ENCODE measurements at places on chromosomes 12 and 14.
A peak's percentile ranks its signal among the peaks of the same experiment; 100 is the strongest.

DNA sequence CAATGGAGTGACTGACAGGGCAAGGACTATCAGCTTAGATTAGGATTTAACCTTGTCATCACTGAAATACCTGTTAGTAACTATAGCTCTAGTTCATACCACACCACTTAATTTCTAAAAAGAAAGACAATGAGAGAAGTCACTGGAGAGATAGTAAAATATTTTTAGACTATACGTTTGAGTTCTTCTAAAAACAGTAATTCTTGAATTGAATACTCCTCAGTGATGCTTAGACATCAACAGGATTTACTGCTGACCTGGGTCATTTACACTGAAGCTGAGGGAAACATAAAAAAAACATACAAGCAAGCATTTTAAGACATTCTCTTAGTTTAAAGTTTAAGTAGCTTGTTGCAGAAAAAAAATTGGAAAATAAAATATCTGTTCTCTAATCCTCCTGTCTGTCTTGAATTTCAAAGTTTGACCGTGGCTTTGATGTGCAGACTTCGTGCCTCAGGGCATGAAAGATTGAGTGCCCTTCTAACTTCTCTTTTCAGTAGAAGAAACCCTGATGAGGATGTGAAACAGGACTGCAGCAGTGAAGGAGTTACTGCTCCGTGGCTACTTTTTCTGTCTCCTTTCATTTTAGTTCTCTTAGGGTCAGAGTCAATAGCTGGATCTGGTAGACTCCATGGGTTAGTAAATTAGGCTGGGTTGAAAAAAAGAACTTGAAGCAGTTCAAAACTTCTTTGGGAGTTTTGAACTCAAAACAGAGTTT is 172.2 kb downstream of the PTPRO start:
- DNase-seq, result no peak

DNA sequence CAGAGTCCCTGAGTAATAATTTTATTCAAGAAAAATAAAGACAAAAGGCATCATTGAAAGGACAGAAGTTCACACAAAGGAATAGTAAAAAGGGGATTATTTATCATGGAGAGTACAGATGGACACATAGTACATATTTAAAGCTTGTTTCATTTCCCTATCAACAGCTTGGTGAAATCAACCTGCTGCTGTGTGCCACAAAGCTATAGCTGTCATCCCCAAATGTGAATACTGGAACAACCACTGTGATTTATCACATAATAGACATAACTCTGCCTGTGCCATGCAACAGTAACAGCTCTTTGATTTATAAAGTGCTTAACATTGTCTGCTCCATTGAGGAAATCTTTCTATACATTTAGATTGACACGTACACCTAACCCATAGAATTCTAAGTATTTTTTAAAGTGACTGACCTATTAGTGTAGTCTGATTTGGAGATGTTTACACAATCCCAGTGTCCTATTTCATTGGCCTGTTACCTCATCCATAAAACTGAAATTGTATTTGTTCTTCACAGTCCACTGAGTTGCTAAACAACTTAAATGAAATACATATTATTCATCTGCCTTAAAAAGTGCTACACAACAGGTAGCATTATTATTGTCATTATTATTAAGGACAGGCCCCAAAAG is 3.3 kb downstream of the NEMF start:
- no peak for DNase-seq

DNA sequence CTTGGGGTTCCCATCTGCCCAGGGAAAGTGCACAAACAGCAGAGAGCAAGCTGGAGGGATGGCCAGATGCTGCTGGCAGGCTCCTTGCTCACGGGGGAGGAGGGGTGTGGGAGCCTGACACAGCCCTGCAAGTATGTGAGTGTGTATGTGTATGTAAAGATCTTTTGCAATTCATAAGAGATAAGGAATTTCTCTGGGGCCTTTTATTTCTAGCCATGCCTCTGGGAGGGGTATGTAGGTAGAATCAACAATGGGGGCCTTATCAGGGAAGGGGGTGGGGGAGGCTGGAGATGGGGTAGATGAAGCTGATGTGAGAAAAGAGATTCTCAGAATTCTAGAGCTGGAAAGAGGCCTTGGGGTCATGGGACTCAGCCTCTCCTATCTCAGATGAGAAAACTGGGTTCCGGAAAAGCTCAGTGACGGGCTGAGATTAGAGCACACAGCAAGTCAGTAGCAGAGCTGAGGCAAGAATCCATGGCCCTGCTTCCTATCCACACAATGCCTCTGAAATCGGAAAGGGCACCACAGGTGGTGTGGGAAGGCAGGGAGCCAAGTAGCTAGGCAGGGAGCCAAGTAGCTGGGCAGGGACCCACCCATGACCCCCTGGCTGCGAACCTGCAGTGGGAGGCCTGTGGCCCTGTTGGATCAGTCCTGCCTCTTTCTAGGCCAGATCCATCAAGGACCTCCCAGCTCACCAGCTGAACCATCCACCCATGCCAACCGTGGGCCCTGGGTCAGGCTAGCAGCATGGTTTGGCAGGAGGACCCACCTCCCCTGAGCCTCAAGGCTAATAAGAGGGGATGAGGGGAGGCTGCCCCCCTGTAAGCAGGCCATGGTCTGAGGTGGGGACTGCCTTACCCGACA is 54.7 kb downstream of the PLEKHG3 start:
- DNase-seq, result no peak

- no peak for DNase-seq
Measured at GRCh38 chr12:124542021-124542949, 25.1 kb downstream of the NCOR2 start.

- no peak for DNase-seq
Measured at GRCh38 chr12:50087995-50088394, 2.9 kb downstream of the SMARCD1 start.

- no peak for DNase-seq
Measured at GRCh38 chr12:43551971-43552559, at the start of gene ADAMTS20. ADAMTS20 (minus strand) TSS chr12:43552203; CDS start chr12:43551921, 282 bp downstream.

DNA sequence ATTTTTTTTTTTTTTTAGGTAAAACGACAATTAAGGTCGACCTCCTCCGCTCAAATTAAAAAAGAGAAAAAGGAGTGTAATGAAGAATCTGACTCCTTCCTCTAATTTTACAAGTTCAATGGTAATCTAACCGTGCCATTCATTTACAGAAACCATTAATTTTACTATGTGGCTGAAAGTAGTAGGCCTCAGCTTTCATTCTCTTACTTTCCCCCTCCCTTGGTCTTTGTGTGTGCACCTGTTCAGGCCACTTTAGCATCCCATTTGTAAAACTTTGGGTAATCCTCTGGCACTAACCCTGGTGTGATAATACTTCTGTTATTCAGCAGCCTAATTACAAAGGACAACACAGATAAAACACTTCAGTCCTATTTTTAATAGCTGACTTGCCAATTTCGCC is 128.1 kb downstream of the ASCL1 start:
- no peak for DNase-seq

- DNase-seq, result no peak
Measured at GRCh38 chr12:108131657-108132126, 2.6 kb downstream of the WSCD2 start.

DNA sequence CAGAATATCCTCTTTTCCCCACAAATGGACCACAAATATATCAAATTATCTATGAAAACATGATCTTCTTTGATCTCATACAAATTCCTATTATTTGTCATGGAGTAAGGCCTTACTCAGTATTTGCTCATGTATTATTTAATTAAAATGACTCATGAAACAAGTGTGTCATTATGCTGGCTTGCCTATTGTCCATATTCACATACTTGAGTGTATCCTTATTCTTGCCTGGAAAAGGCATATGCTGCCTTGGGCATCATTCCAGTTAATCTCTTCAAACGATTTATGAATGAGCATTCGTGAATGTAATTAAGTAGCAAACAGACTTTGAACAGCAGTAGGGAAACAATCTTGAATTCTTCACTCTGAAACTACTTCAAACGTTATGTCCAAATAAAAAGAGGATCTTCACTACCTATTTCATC is 22.6 kb upstream of the SNRPF start:
- DNase-seq, result no peak

DNA sequence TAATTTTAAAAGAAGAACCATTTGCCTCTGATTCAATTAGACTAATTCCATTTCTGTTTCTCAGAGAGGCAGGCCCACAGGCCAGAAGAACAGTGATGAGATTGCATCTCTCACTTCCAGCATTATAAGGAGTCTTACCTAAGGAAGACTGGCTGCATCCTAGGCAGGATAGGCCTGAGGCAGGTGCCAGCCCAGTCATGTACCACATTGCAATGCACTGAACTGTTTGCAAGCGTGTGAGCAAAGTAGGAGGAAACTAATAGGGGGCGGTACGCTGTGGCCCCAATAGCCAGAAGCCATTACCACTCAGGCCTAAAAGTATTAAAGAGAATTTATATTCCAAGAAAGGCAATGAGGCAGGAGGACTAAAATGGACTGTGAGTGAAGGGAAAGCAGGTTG is 12.1 kb upstream of the CNIH1 start:
- no peak for DNase-seq

- no peak for DNase-seq
Measured at GRCh38 chr14:31261859-31262731, 54.5 kb upstream of the HECTD1 start.

GRCh38 chr14:77265561-77266335 is 5.3 kb downstream of the NGB start:
- DNase-seq, result no peak

GRCh38 chr12:88955531-88955930 is 375.3 kb upstream of the KITLG start:
- no peak for DNase-seq

GRCh38 chr12:78994168-78994791 is 129.7 kb downstream of the SYT1 start:
- DNase-seq, result no peak

- DNase-seq, result peak; percentile 29
Measured at GRCh38 chr12:12714276-12715021, 2.7 kb upstream of the CDKN1B start.
